ENCODE measurements at places on chromosomes 3 and 15.

DNA sequence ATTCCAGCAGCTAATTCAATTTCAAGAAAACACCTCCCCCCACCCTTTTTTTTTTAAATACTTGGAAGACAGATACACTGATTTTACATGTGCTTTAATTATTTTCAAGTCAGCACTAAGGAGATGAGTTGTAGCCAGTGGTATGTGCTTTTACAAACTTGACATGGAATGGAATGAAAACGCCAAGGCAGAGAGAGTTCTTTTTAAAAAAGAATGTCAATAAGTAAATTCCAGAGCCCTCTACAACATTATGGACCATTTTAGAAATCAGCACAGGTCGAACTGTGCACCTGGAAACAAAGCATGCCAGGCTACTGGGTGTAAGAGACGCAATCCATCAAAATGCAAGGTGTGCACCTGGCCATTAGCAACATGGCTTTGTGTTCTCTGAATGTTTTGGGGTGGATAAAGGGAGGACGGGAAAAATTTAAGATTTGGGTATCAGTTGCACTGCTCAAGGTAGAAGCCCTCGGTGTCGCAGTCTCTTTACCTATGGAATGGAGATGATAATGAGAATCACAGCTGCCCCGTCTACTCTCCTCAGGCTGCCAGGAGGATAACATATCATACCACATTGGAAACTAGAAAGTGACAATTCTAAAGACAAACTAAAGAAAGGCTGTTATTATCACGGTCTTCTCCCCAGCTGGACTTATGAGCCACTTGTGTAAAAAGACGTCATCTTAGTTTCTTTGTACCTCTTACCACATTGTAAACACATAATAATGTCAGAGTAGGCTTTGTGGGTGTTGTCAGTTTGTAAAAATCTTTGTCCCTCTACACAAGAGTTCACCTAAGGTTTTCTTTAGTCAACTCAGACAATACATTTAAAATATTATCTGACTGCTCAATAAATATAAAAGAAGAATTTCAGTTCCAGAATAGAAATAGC, 107.4 kb upstream of the PRICKLE2 start:
- no peak for DNase-seq

DNA sequence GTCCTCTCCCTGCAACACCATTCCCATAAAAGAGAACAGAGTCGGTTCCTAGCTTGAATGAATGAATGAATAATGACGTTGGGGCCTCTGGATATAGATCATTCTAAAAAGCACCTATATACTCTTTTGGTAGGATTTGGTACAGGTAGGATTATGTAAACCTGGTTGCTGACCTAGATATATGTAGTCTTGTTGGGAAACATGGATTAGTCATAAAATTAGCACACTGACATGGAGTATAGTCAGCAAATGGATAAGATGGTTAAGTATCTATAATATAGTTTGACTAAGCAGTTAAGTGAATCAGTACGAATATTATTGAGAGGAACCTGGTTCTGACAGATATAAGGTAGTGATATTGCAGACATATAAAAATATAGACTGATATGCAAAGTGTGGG, 142.5 kb downstream of the FILIP1L start:
- DNase-seq, result no peak

DNA sequence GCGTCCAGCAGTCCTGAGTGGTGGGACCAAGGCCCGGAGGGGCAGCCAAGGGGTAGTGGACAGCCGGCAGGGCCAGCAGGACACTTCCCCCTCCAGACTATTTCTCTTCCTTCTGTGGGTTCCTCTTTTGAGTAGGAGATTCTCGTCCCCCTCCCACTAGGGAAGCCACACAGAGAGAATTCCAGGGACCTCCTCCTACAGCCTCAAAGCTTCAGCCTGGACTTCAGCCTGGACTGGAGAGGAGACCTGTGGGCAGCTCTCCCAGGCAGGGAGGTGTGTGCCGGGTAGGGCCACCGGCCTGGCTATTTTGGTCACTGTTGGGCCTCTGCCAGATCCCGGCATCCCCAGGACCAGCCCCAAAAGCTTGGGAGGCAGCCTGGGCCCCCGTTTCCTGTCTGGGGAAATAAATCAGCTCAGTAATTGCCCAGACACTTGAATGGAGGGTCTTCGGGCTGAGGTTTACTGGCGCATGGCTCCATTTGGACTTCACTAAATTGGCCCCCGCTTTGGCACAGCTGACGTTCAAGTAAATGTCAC, 1.3 kb downstream of the SLC6A6 start:
- no peak for DNase-seq

GRCh38 chr15:83207660-83208366, at the start of gene HDGFL3:
Gene HDGFL3, minus strand, starts transcription at chr15:83207823. Its CDS starts 409 bp downstream, at chr15:83207414.
- no peak for DNase-seq

DNA sequence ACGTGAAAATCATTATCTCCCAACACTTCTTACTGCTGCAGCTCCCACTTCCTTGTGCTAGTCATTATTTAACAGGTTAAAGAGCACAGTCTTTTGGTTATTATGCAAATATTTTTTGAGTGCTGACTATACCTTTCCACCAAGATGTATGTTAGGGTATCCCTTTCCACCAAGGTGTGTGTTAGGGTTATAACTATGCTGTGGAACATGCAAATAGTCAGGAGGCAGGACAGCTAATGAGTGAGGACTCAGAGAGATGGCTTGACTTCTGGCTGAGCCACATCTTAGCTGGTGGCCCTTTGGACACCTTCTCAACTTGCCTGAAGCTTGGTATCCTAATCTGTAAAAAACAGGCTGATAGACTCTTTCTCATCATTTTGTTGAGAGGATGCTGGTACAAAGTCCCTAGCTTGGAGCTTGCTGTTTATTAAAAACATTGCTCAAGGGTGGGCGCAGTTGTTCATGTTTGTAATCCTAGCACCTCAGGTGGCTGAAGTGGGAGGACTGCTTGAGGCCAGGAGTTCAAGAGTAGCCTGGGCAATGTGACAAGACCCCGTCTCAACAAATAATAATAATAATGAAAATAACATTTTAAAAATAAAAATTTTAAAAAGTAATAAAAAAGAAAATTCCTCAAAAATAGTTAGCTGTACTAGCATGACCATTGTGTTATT, 160.5 kb upstream of the ADAMTS9 start:
- no peak for DNase-seq

DNA sequence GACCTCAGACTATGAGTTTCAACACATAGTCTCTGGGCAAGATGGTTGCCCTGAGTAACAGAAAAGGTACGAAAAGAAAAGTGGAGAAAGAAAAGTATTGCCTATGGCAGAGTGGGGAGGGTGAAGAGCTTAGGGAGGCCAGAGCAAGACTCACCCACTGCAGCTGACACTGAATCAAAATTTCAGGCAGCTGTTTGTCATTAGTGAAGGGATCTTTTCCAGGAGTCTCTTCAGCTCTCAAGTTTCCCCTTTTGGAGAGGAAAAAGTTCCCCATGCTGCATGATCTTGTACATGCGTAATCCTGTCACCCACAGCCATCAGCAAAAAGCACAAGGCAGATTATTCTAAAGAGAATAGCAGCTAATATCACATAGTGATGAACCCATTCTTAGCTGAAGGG, 616.9 kb upstream of the GBE1 start:
- DNase-seq, result no peak

DNA sequence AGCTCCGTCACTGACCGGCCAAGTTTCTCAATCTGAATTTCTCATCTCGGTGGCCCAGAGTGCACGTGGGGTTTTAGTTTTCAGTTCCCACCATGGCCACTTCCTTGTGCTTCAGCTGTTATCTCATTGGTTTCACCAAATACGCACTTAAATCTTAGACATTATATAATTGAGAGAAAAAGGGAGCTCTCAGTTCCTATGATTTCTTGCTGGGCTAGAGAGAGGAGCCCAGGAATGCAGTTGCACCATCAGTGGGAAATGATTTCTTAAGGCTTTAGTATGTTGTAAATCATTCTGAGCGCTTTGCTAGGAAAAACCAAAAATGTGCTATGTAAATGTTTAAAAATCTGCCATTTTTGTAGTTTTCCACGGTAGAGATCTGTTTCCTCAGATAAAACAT, 53.2 kb downstream of the OXNAD1 start:
- no peak for DNase-seq
